Choroid plexus epithelial cell (primary cell): ENCODE measurements at places on chromosomes 7 and 10.
A peak's percentile ranks its signal among the peaks of the same experiment; 100 is the strongest.

DNA sequence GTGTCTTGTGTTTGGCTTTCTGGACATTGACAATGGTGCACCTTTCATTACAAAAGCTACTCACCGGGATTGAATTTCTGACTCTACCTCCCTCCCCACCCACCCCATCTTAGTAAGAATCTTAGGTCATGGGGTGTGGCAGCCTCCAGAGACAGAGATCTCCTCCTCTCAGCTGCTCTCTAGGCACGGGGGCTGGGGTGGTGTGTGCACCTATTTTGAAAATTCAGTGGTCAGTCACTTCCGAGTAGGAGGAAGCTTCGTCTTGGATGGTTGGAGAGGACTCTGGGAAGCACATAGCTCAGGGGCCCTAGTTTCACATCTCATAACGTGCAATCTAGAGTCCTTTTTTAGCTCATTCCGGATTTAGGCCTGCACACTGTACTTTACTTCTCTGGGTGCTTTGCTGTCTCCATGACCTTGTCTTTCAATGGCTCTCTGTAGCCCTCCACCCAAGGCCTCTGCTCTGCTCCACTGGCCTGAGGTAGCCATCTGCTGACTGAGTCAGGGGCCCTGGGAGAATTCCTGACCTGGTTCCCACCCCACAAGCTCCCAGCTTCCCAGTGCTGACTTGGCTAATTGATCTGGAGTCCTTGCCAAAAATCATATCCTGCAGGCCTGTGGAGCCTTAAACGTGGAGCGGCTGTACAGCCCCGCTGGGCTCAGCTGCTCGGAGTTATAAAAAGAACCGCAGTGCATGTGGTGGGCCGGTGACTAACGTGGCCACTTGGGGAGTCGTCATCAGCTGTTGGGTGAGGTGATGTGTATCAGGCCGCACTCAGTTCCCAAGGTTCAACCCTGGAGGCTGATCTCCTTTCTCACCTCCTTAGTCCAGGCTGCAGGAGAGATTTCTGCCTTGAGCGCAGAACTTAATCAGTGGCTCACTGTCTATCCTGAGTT, 19.3 kb upstream of the ADAMTS14 start:
- peak; percentile 99 for DNase-seq

DNA sequence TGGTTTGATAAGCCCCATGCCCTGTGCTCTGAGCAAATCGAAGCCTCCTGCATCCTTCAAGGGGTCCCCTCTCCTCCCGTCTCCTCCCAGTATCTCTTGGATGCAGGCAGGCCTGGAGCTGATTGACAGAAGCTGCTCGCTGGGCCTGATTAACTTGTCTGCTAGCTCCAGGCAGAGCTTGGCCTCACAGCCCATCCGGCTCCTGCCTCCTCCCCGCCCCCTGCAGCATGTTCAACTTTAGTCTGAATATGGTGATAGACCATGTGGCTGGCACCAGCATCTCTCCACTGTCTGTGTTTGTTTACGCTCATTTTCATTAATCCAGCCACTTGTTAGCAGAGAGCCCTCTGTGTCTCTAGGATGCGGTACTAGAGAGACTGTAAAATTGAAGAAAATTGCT, 432.2 kb downstream of the DPP6 start:
- DNase-seq, result no peak

- DNase-seq, result peak; percentile 99
Measured at GRCh38 chr7:105776068-105776790, 100.2 kb downstream of the ATXN7L1 start.

- peak; percentile 76 for DNase-seq
Measured at GRCh38 chr7:104231054-104232046, 23.5 kb upstream of the ORC5 start.

DNA sequence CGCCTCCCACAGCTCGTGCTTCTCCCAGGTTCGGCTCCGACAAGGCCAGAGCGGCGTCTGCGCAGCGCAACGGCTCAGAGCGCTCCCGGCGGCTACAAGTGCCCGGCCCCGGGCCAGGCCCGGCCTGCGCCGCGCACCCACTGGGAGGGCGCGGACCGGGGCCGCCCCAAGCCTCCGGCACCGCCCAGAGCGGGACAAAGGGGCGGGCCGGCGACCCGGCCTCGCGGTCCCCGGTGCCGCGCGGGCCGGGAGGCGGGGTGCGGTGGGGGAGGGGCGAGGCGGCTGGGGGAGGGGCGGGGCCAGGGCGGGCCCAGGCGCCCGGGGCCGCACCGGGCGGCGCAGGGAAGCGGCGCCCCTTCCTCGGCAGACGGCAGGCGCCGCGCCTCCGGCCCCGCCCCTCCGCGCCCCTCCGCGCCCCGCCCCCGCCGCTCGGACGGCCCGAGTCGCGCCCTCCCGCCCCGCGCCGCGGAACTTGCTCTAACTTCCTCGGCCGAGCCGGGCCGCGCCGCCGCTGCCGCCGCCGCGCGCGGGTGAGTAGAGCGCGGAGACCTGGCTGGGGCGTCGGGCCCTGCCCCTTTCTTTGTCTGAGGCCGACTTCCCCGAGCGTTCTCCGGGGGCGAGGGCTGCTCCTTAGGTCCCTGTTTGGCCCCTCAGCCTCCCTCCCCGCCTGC, at the start of gene TSPAN14:
TSS of gene TSPAN14 (plus strand) at position 469 of the 671 bp plus-strand sequence. CDS start 34,924 bp downstream, outside the sequence.
- peak; percentile 81 for DNase-seq

GRCh38 chr7:16484453-16485158, 19.1 kb upstream of the SOSTDC1 start:
- peak; percentile 52 for DNase-seq

DNA sequence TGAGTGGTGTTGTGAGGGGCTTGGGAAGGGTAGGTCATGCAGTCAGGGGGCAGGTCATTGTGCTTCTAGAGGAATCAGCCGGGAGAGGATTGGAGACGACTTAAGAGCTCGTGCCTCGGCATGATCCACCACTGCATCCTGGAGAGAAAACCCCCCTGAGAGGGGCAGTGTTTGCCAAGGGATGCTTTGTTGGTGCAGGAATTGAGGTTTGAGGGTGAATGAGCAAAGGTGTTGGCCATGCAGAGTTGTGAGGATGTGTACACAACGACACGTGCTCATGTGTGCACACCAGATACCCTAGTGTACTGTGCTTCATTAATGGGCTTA, 85.6 kb upstream of the ANLN start:
- DNase-seq, result no peak
